ENCODE measurements at places on chromosomes 12 and 14.
A peak's percentile ranks its signal among the peaks of the same experiment; 100 is the strongest.

GRCh38 chr12:6049992-6050391 is 74.5 kb downstream of the VWF start:
- DNase-seq: no peak

DNA sequence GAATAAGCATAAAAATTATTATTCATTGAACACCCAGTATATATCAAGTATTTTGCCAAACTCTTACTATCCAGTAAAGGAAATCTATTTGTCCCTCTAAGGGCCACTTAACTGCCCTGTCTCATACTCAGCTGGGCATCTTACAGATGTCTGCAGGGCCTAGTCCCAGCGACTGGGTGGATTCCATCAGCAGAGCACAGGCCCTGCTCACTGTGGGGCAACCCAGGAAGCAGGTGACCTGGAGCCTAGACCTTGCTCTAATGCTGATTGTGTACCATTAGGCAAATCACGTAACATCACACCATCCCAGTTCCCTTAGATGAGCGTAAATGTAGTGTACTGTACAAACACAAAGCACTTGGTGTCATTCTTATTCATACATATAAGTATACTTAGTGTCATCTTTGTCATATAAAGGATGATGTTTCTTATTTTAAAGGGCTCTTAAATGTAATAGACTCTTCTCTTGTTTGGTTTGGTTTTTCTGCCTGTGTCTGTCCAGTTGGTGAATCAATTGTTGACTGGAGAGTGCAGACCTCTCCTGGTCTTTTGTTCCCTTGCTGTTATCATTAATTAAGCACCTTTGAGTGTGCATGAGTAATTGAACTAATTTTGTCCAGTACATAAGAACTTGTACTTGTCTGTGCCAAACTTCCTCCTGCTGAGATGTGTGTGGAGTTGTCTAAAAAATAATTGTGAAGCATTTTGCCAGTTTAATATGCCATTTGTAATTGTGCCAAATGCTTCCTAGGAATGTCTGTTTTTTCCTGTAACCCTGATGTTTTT is 49.3 kb downstream of the RAB35 start:
- no peak for DNase-seq

- no peak for DNase-seq
Observed at GRCh38 chr12:104570174-104570907, 113.6 kb downstream of the CHST11 start.

- no peak for DNase-seq
Observed at GRCh38 chr14:74611650-74612349, at the start of gene LTBP2. Gene LTBP2 (minus strand): TSS chr14:74612237. CDS start chr14:74611944, 293 bp downstream.

DNA sequence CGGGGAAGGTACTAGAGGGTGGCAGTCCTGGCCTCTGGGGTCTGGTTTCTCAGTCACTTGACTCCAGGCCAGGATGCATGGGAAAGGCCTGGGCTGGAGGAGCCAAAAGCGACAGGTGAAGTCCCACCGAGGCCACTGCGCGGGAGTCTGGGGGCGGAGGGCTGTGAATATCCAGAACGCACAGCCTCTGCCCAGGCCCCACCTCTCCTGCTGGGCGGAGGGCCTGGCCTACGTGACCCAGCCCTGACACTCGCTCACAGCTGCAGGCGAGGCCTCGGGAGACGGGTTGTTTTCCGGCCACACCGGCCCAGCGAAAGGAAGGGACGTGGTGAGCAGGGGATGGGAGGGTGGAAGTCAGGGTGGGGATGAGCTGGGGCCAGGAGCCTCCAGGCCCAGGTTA is 91.2 kb downstream of the RFLNA start:
- DNase-seq: no peak

DNA sequence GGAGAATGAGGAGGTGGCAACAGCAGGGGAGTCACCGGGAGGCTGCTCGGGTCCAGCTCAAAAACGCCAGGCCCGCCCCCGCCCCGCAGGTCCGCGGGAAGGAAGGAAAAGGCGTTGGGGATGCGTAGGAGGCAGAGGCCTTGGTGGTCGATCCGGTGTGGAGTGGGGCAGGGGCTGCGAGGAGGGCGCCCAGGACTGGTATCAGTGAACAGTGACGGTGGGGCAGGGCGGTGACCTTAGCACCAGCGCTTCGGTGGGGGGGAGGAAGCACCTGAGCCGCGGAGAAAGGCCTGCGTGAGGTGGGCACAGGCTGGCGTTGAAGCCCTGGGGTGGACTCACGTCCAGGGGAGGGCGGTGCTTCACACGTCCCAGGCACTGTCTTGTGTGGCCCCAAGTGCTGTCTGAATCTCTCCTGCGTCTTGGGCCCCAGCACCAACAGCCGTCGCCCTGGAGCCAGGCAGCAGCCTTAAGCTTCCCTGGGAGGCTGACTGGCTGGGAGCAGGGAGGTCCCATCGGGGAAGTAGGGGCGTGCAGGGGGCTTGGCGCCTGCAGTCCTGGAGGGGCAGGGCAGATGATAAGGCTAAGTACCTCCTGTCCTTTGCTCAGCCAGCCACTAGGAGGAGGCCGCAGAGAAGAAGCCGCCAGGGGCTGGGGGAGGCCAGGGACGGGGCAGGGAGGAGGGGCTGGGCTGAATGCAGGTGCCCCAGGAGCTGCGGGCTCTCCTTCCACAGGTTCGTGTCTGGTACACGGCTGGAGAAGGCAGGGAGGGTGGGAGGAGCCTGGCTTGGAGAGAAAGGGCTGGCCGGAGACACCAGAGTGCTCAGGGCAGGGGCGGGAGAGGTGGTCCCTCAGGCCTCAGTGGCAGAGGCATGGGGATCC is 26.5 kb downstream of the ZBTB42 start:
- peak; percentile 81 for DNase-seq

DNA sequence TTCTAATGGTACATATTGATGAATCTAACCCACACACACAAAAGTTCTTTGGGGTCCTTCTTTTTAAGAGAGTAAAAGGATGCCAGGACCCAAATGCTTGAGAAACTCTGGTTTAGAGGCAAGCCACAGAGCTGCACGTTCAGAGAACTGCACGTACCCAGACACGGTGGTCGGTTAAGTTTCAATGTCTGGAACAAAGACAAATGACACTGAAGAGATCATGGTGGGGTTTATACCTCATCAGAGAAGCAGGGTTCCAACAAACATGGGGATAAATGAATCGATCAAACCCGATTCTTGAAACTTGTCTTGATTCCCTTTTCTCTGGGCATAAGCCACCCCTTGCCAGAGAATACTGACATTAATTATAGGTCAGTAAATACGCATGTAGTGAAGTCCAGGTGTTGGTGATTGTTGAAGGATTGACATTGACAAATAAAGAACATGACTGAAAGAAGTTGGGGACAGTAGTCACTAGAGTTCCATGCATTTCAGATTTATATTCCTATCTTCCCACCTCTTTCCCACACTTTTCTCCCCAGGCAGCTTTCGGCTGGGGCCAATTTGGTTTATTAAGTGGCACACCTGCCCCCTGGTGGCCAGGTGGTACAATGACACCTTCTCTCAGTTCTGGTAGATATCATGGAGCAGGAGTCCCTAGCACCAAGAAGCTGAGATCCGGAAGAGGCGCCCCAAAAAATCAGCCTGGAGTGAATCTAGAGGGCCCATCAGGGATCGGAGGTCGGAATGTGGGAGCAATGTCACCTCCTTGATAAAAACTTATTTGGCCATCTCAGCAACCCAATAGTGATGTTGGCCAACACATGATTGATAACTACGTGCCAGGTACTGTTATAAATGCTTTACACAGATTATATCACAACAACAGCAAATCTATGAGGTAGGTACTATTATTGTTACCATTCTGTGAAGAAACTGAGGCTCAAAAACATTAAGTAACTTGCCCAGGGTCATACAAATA is 17.8 kb upstream of the HDAC7 start:
- DNase-seq: peak; percentile 63

DNA sequence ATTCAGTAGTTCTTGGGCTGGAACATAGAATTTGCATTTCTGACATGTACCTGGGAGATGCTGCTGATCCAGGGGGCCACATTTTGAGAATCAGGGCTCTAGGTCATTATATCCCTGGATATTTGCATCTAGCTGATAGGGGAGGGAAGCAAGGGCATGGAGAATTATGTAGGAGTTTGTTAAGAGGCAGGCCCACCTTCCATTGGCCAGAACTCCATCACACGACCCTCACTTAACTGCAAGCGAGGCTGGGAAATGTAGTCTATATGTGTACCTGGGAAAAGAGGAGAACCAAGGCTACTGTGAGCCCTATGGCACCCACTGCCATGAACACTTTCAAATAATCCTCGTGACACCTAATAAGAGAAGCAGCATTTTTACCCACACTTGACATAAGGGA is 657.6 kb downstream of the MED13L start:
- DNase-seq: no peak

DNA sequence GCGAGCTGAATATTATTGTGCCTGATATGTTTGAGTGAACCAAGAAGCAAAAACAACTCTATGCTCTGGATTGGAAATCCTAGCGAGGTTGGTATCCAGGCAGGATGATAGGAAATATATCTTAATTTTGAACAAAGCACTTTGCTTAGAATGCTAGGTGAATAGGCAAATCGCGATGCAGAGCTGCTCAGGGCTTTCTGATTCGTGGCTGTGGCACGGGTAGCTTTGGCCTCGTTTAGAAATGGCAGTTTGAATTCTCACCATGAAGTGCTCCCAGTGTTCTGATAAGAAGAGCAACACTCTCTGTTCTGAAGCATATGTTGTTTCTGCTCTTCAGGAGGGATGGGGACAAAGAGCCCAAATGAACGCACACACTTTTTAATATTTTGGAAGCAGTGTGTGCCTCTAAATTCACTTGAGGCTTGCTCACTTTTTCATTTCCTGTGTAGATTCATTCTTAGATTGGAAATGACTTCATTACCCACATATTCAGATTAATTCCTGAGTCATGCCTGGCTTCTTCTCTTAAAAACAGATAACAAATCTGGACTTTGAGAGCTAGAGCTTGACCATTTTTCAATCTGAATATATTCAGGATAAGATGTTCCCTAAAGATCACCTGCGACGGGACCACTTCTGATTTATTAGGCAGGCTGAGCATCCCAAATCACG is 200.9 kb downstream of the RPAP3 start:
- no peak for DNase-seq

DNA sequence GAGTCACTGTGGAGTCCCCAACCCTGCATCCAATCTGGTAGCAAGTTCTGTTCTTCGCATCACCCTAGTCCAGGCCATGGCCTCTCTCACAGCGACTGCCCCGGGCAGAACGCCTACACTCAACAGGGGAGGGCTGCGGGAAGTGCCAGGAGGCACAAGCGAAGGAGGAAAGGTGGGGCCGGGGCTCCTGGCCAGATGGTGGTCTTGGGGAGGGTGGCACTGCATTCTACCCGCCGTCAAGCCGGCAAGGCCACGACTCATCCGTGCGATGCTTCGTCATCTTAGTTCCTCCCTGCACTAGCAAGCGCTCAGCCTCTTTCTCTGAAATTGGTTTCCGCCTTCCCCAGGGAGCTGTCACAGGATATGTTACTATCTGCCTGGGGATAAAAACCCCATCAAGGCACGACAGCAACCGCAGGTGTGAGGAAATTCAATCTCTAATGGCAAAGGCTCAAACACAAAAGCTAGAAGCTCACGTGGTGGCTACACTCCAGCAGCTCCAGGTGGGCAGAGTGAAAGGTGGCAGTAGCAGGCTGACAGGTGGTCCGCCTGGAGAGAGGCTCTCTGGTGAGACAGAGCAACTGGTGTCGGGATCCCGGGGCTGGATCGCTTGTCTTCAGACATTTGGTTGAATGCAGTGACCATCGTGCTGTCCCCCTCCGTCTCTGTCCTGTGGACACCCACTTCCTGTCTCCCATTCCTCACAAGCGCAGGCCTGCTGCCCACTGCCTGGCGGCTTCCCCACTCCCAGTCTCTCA is 34.1 kb downstream of the ACADS start:
- no peak for DNase-seq

- no peak for DNase-seq
Observed at GRCh38 chr12:5088586-5089264, 45.0 kb downstream of the KCNA5 start.

DNA sequence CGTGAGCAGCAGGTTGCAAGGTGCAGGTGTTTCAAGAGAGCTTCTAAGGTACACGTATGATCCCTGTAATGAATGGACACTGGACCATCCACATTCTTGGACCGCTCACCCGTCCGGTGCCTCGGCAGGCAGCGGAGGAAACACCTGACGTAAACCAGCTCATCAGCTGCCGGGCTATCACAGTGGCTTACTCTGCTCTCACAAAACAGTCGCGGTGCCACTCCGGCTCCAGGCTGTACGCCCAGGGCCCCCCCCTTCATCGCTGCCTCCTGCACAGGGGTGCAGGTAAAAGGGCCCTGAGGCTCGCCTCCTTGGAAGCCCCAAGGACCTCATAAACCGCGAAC is 436 bp downstream of the VPS33A start:
- DNase-seq: peak; percentile 61

DNA sequence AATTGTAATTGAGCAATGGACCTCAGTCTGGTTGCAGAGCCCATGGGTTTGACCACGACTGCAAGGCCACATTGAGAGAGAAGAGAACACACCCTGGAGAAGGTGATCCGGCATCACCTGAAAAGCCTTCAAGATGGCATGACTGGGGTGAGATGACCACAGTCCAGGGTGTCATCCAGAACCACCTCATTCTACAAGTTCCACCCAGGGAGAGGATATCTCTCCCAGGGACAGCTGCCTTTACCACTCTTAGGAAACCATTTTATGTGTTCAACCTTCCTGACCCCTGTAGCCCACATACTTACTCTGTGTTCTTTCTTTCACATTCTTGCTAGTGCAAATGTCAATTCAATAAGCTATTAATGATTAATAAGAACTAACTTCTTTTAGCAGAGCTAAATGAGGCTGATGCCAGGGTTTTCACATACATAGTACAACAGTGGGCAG is 43.4 kb upstream of the CPM start:
- DNase-seq: no peak

- no peak for DNase-seq
Observed at GRCh38 chr12:109872-110271, 43.3 kb downstream of the IQSEC3 start.

GRCh38 chr12:44286336-44286735 is 450.5 kb downstream of the TMEM117 start:
- DNase-seq: no peak

DNA sequence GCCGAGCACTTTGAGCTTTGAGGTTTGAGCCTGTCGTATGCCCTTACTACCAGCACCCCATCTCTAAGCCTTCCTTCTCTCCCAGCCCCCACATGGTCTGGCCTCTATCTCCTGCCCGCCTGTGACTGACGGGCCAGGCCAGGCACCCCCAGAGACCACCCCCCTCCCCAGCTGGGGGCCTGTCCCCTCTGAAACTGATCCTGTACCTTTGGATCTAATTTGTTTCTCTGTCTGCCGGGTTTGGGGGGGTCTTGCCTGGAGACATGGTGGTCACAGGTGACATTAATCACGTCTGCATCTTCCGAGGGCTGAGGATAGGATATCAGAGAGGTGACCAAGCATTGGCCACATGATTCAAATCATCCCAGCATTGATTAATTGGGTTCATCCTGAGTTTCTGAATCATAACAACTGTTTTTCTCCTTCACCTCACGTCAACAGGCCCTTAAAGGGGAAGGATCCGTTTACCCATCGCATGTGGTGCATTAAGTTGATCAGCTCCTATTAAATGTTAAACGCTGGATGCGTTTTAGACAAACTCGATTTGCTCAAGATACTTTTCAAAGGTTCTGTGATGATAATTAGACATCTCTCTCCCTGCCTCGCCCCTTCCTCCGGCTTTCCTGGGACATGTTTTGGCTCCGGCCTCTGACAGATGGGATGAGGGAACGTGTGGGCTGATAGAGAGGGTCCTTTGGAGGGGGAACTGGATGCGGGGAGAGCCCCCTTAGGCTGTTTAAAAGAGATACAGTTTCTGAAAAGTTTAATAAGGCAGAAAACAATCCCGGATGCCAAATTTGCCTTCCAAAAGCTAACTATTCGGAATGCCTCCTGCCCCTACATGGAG is 63.3 kb upstream of the TBX3 start:
- DNase-seq: no peak

Data from CD4-positive, alpha-beta T cell (primary cell).